ENCODE measurements at places on chromosomes 11 and 22.

DNA sequence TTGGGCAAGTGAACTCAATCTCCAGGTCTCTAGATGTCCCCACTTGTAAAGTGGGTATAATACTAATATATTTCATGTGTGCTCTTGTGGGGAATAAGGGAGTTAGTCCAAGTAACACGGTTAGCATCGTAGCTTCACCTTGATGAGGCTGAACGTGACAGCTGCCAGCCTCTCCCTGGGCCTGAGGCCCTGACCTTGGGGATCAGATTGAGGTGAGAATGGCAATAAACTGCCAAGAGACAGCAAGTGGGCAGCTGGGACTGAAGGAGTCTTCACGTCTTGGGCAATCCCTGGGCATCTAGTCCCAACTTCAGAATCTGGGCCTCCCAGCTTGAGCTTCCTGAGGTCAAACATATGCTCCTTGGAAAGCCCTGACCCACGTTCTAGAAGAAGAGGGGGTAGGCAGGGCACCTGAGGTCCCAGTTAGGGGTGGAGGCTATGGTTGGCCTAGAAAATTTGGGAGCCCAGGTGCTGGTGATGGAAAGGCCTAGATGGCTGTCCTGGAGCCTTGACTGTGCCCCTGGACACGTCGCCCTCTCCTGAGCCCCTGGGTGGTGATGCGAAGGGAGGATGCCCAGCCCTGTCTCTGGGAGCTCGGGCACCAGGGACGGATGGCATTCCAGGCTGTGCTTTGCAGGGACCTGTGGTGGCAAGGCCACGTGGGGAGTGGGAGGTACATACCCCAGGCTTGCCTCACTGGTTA, 23.4 kb downstream of the ADAMTS15 start:
- DNase-seq = no peak

GRCh38 chr22:21632237-21632895, at the start of gene CCDC116:
CCDC116 (plus strand) TSS chr22:21632760; CDS start chr22:21633182, 422 bp downstream.
- peak; percentile 45 for DNase-seq

DNA sequence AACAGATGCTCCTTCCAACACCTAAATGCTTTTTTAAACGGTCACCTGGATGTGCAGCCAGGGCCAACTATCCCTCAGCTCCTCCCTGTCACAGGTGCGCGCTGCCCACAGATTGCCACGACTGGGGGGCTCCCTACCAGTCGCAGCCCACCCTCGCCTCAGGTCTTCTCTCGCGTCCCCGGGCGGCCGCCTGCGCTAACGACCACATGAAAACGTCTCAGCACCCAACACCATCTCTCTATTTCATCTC, 469 bp downstream of the ZBED5 start:
- no peak for DNase-seq

DNA sequence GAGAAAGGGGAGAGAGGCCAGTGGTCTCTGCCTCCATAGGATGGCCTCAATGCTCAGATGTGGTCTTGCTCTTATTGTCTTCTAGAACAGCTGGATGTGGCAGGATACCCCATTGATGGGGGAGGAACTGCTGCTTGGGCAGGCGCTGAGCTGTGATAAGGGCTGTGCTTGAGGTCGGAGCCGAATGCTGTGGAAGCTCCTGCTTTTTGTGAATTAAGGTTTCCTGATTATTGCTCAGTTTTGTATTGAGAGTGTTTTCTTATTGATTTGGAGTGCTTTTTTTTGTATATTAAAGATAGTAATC, 57.2 kb downstream of the CABIN1 start:
- DNase-seq = no peak

GRCh38 chr22:39669432-39669831, 98.9 kb downstream of the CACNA1I start:
- DNase-seq = no peak

GRCh38 chr22:44132724-44133123, 48.0 kb upstream of the PARVG start:
- DNase-seq = no peak

- no peak for DNase-seq
Measured at GRCh38 chr11:57269571-57270021, 32.5 kb upstream of the APLNR start.

- DNase-seq = no peak
Measured at GRCh38 chr22:32854351-32854804, 52.9 kb downstream of the TIMP3 start.

GRCh38 chr22:24580276-24580675, 12.6 kb downstream of the LRRC75B start:
- no peak for DNase-seq

DNA sequence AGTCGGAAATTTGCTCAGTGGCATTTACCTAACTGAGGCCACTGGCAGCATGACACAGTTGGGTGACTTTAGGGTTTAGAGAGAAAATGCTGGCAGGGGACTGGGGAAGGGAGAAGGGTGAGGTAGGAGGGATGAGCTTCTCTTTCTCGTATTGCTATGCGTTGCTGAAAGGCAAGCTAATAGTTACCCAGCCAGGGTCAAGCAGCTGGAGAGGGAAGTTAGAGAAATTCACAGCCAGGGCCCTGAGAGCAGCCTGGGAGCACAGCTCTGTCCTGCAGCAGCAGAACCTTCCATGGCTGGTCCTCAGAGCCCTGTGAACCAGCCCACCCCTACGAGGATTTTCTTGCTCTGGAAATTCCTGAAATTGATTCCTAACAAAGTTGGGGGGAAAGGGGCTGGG, 679.6 kb downstream of the NTM start:
- DNase-seq = no peak

- DNase-seq = no peak
Measured at GRCh38 chr11:12182302-12182675, 71.9 kb downstream of the MICAL2 start.

- no peak for DNase-seq
Measured at GRCh38 chr11:118200901-118201680, 23.7 kb downstream of the JAML start.

GRCh38 chr22:46675938-46676337, 55.8 kb downstream of the GRAMD4 start:
- no peak for DNase-seq

DNA sequence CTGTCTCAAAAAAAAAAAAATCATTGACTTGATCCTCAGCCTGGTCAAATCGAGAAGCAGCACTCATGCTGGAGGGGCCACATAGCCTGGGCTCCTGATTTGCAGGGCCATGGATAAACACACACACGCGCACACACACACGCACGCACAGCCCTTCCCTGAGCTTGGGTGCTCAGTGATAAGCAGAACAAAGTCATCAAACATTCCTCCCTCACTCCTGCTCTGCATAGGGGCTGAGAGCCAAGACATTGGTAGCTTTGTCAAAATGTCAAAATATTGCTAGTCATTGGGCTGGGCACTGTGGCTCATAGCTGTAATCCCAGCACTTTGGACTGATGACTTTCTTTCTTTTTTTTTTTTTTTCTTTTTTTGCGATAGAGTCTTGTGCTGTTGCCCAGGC, 34.0 kb upstream of the A4GALT start:
- DNase-seq = no peak

DNA sequence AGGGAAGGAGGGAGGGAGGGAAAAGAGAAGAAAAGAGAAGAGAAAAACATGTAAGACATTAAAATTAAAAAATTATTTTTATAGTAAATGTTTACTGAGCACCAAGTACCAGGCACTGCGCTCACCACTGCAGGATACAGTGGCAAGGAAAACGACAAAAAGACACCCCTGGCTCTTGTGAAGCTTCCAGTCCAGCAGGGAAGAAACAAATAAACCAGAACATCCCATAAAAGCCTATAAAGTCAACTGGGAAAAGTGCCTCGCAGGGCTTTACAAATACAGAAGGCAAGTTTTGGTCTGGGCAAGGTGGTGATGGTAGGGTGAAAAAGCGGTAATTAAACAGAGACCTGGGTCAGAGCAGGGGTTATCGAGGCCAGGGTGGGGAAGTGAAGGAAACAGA, 33.6 kb downstream of the LARGE1 start:
- DNase-seq = no peak
